ENCODE measurements at places on chromosomes 6 and 20. TPM values are rescaled to one million over a fixed set of nuclear protein-coding genes. Genes with fewer than 3 reads are reported as not detected.
A peak's percentile ranks its signal among the peaks of the same experiment; 100 is the strongest.

GRCh38 chr20:7362601-7363000 is 577.7 kb downstream of the HAO1 start:
- DNase-seq, result no peak

- peak; percentile 67 for DNase-seq
Measured at GRCh38 chr6:1287103-1287591, 24.8 kb upstream of the FOXQ1 start.

GRCh38 chr6:130482645-130483390 is 117.0 kb downstream of the TMEM200A start:
- no peak for DNase-seq

DNA sequence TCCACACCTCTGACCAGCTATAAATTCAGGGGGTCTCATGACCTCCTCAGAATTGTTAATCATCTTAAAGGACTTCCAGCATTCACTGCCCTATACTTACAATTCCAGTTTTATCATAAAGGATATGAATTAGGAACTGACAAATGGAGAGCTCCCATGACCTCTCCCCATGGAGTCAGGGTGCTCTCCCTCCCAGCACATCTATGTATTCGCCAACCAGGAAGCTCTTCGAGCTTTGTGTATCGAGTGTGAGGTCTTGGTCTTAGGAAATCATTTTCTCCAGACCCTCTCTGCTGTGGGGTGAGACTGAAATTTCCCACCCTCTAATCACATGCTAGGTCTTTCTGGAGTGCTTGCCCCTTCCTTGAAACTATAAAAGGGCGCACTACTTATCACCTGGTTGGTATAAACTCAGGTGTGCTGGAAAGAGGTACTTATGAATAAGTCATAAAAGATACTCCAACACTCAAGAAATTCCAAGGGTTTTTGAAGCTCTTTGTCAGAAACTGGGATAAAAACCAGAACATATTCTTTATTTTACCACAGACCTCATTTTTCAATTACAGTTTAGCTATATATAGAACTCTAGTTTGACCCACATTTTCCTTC is 238.4 kb upstream of the OPRM1 start:
- DNase-seq, result no peak

- peak; percentile 51 for DNase-seq
Measured at GRCh38 chr20:25543068-25543467, 42.3 kb downstream of the NINL start.

DNA sequence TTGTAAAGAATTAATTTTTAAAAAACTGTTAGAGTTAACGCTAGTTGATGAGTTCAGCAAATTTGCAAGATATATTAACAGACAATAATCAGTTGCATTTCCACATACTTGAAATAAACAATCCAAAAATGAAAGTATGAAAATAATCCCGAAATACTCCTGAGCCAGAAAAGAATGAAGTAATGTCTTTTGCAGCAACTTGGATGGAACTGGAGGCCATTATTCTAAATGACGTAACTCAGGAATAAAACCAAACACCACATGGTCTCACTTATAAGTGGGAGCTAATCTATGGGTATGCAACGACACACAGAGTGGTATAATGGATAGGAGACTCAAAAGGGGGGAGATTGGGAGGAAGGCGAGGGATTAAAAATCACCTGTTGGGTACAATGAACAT is 872.9 kb upstream of the GJE1 start:
- DNase-seq, result no peak

- no peak for DNase-seq
Measured at GRCh38 chr20:13147971-13148370, 73.1 kb upstream of the ISM1 start.

DNA sequence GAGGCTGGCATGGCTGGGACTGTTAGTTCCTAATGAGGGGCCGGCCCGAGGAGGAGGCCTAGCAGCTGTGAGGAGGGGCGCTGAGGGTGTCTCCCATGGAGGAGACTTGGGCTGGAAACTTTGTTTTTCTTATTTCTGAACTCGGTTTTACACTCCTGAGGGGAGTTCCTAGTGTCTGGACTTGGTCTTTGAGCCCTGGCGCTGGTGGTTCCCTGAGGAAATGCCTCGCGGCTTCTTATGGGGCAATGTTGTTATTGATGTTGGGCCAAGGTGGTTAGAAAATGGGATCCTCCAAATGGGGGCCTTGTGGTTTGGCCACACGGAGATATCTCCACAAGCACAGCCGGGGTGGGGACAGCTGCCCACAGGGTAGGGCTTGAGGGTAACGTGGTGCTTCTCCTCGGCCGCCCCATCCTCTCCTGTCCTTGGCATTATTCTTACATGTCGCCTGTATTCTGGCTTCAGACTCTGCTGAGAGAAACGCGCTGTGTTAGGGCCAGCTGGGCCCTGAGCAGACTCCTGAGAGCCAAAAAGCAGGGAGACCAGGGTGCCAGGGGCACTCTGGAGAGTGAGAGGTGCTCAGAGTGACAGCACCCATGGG is 136.9 kb downstream of the FOXO3 start:
- DNase-seq, result peak; percentile 32

DNA sequence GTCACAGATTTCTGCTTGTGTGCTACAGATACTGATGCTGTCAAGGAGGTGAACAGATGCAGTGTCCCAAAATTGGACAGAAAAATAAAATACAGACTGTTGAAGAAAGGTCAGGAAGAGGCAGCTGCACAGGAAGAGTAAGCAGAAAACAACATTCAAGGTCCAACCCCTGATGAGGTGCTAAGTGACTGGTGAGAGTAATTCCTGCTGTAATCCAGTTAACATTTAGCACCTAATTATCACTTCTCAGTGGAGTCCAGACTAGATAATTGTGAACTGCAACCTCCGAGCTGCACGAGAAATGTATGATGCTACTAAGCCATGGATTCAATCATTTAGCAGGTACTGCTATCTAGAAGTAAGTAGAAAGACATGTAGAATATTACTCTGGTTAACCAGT is 36.3 kb upstream of the NRSN1 start:
- no peak for DNase-seq

- no peak for DNase-seq
Measured at GRCh38 chr6:30311671-30312070, 15.1 kb upstream of the TRIM39 start.

GRCh38 chr6:1394514-1395463 is 5.4 kb downstream of the FOXF2 start:
- no peak for DNase-seq

- DNase-seq, result peak; percentile 89
Measured at GRCh38 chr6:56863366-56863765, 91.5 kb upstream of the BEND6 start.

DNA sequence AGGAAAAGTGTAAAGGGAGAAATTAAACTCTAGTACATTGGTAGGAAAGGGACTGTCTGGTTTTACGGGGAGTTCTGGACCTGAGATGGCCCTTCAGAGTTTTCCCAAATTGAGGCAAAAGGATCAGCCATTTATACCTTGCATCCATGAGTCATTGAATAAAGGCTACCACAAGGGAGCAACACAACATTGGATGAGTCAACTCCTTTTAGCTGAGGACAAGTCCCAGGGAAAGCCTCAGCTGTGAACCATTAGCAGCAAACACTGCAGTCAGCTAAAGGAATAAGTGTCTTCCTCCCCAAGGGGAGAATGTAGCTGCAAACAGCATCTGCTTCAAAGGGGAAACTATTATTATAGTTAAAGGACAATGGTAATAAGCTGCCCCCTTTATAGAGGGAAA is 468.7 kb upstream of the ID4 start:
- peak; percentile 57 for DNase-seq

DNA sequence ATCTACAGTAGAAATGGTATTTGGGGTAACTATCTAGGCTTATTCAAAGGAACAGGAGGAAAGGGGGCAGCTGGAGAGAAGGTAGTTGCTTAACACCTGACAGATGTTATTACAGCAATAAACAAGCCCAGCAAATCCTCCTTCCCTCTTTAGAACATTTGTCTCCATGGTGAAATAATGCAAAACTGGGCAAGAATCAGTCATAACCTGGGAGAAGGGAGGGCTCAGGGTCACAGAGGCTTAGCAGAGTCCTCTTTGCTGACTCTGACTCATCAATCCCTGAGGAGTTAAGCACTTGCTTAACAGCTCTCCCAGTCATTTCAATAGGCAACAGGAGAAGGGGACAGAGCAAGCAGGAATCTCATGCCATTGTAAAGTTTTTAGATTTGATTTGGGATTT is 230.3 kb downstream of the IBTK start:
- peak; percentile 82 for DNase-seq

NPEPL1 gene
- total RNA-seq, result 3.9 TPM

NKAIN2 gene
- not detected for total RNA-seq

C20orf202 gene
- not detected for total RNA-seq

PLCB4 gene
- 3.7 TPM for total RNA-seq

PDYN gene
- not detected for total RNA-seq

TREML1 gene
- total RNA-seq, result not detected

SLC13A3 gene
- 0.11 TPM for total RNA-seq

DSP gene
- 67.4 TPM for total RNA-seq

CTCFL gene
- 0.06 TPM for total RNA-seq

SH3BGRL2 gene
- total RNA-seq, result 13.2 TPM

HLA-DQB1 gene
- 0.51 TPM for total RNA-seq

All from Daoy (cell line).